Naive B cell (primary cell): ENCODE measurements at places on chromosomes 5 and 9. TPM values are rescaled to one million over a fixed set of nuclear protein-coding genes. Genes with fewer than 3 reads are reported as not detected.

DNA sequence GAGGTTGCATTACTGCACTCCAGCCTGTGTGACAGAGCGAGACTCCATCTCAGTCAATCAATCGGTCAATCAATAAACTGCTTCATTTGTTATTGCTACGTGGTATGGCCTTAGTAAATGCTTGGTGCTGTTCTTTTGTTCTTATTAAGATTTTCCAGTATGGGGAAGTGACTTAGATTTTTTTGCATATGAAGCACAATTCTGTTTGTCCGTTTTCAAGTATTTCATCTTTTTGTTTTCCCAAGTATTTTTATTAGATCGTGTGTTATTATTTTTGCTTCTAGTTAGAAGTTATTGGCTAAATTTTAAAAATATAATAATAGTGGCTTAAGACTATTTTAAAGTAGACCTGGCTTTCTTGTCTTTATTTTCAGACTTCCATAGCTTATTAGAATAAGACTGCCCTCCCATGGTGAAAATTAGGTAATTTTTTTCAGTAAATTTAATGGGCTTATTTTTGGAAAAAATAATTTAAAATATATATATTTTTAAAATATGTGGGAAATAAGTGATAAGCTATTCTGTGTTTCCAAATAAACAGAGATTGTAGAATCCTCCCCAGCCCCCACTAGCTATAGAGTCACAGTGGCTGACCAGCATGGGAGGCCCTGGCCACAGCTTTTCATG is 14.7 kb upstream of the OMD start:
- DNase-seq = no peak
- H3K36me3 ChIP-seq = no peaks in the 10 kb centered on the region
- no peak overlapping the region for H3K27ac ChIP-seq
- no peaks in the 10 kb centered on the region for H3K27me3 ChIP-seq
- no peak overlapping the region for H3K4me3 ChIP-seq
- no peaks in the 10 kb centered on the region for H3K4me1 ChIP-seq

- H3K4me3 ChIP-seq = no peak overlapping the region
- H3K27ac ChIP-seq = no peak overlapping the region
- no peaks in the 10 kb centered on the region for H3K4me1 ChIP-seq
- H3K27me3 ChIP-seq = peaks cover 80% of the 10 kb centered on the region
Observed at GRCh38 chr9:132114102-132114707, 34.5 kb upstream of the MED27 start.

- H3K4me3 ChIP-seq = no peak overlapping the region
- H3K36me3 ChIP-seq = no peaks in the 10 kb centered on the region
- H3K27me3 ChIP-seq = no peaks in the 10 kb centered on the region
- no peak overlapping the region for H3K27ac ChIP-seq
Observed at GRCh38 chr5:169148138-169148740, 152.7 kb downstream of the SLIT3 start.

Gene APBB3
- polyA plus RNA-seq = not detected

DNA sequence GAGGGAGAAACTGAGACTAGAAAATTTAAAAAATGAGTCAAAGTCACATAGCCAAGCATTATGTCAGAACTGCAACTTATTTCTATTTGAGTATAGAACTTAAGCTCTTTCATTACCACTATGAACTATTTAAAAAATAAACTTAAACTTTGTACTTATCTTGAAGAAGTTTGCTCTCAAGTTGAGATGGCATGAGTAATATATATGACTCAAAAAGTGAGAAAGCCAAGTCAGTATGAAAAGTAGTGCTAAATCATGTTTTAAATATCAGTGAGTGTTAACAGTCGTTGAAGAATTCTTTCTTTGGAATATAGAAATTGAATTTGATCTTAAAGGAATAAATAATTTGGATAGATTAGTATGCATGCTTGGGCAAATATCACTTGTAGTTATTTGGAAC is 36.3 kb upstream of the CDH10 start:
- H3K27me3 ChIP-seq = no peaks in the 10 kb centered on the region
- H3K36me3 ChIP-seq = no peaks in the 10 kb centered on the region
- no peak for DNase-seq
- no peak overlapping the region for H3K27ac ChIP-seq
- H3K4me3 ChIP-seq = no peak overlapping the region

DNA sequence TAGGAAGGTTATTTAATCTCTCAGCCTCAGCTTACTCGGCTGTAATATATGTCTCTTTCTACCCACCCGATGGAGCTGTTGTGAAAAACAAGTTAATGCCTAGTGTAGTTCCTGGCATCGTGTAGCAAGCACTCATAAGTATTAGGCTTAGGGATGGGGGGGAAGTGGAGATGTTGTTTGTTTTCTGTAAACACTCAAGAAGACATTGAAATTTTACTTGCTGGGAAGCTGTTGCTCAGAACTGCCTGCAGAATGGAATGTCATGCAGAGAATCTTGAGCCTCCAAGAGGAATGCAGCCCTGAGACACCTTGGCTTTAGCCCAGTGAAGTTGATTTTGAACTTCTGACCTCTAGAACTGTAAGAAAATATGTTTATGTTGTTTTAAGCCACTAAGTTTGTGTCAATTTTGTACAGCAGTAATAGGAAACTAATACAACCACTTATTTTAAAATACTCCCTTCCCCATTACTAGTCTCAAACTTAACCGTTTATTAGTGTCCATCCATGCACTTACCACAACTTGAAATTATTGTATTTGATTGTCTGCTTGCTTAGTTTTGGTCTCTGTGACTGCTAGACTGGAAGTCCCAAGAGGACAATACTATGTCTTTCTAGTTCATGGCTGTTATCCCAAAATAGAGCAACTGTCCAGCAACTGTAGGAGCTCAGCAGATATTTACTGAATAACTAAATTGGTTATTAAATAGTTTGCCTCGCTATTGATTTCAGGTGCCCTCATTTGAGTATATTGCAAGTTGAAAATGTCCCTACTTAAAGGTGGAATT is 53.8 kb downstream of the MFAP3 start:
- no peak for DNase-seq
- H3K4me1 ChIP-seq = no peaks in the 10 kb centered on the region
- H3K36me3 ChIP-seq = no peaks in the 10 kb centered on the region
- H3K27me3 ChIP-seq = peaks cover 56% of the 10 kb centered on the region
- no peak overlapping the region for H3K4me3 ChIP-seq

GRCh38 chr5:87872986-87873385 is 395.7 kb downstream of the TMEM161B start:
- H3K27me3 ChIP-seq = no peaks in the 10 kb centered on the region
- H3K4me3 ChIP-seq = no peak overlapping the region
- no peak for DNase-seq
- no peak overlapping the region for H3K27ac ChIP-seq
- no peaks in the 10 kb centered on the region for H3K36me3 ChIP-seq

DNA sequence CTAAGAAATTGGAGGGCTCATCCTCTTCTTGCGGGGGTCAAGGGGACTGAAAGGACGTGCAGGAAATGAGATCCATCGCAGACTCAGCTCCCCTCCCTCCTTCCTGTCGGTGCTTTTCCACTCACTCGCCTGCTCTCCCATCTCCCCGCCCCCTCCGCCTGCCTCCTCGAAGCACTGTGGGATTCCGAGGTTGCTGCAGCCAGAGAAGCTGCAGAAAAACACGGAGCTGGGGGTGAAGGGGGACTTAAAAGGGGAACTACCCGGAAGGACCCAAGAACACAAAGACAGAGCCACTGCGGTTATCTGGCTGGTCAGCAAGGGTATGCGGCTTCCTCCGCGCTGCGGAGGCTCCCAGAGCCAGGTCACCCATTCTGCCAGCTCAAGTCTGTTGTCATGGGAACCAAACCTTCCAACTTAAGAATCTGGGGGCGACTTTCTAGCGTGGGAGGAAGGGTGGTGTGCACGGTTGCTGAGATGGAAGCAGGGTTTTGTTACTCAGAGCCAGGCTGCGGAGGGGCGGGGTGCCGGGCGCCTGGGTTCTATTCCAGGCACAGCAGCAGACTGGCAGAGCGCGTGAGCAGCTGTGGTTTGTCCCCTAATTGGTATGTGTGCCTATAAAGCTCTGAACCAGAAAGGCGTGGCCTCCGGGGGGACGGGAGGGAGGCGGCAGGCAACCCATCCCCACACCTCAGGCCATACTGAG is 24.9 kb downstream of the PCDHGC5 start:
- peak overlapping the region; percentile 81 for H3K4me3 ChIP-seq
- peaks cover 13% of the 10 kb centered on the region for H3K36me3 ChIP-seq
- H3K4me1 ChIP-seq = peaks cover 66% of the 10 kb centered on the region
- H3K27ac ChIP-seq = peak overlapping the region; percentile 60
- no peaks in the 10 kb centered on the region for H3K27me3 ChIP-seq

DNA sequence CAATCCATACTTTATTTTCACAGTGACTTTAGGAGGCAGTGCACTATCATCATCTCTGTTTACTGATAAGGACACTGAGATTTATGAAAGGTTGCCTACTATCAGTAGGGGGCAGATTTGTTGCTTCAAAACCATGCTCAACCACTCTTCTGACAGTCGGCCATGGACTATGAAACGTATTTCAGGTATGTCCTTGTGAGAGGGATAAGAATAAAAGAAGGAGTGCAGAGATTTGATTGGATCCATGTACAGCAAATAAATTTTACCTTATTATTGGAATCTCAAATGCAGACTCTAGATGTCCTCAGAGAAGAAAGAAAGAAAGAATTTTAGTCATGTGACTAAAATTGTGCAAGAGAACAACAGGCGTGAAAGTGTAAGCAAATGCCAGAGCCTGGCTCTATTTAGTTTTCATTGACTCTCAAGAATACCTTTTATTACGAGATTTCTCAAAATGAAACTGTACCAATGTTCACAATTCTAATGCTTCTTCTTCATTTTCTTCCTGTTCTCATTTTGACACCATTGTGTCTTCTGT is 296.6 kb upstream of the RASA1 start:
- no peak for DNase-seq
- H3K36me3 ChIP-seq = no peaks in the 10 kb centered on the region
- H3K27me3 ChIP-seq = peaks cover 22% of the 10 kb centered on the region
- H3K27ac ChIP-seq = no peak overlapping the region
- no peak overlapping the region for H3K4me3 ChIP-seq

- no peak for DNase-seq
- no peaks in the 10 kb centered on the region for H3K4me1 ChIP-seq
- H3K27me3 ChIP-seq = peaks cover 14% of the 10 kb centered on the region
- H3K27ac ChIP-seq = no peak overlapping the region
Observed at GRCh38 chr5:72064801-72065570, 42.3 kb upstream of the MAP1B start.
